ENCODE measurements at places on chromosomes 16 and 17.
A peak's percentile ranks its signal among the peaks of the same experiment; 100 is the strongest.

DNA sequence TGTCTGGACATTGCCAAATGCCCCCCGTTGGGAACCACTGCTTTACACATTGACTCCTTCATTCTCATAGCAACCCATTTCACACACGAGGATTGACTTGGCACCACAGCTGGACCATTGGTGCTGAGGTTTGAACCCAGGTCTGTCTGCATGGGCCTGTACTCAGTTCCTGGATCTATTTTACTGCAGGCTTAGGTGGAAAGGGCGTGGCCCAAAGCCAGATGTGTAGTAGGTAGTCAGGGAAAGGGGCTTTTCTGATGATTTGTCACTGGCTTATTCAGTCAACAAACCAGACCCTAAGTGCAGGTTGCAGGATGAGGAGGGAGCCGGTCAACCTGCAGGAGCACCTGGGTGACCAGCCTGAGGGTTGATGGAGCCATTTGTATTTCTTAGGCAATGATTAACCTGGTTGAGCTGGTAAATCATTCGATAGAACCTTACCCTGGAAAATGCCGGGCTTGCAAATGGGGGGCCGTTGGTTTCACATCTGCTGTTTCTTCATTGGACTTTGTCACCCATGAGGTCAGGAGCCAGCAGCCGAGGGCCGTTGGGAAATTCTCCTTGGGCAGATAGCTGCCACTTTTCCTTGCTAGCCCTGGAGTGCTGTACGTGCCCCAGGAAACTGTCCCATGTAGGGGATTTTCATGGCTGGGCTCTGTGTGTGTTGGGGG is 104.4 kb downstream of the CMIP start:
- DNase-seq, result no peak

- no peak for DNase-seq
Measured at GRCh38 chr17:42651392-42651791, 7.7 kb upstream of the TUBG2 start.

DNA sequence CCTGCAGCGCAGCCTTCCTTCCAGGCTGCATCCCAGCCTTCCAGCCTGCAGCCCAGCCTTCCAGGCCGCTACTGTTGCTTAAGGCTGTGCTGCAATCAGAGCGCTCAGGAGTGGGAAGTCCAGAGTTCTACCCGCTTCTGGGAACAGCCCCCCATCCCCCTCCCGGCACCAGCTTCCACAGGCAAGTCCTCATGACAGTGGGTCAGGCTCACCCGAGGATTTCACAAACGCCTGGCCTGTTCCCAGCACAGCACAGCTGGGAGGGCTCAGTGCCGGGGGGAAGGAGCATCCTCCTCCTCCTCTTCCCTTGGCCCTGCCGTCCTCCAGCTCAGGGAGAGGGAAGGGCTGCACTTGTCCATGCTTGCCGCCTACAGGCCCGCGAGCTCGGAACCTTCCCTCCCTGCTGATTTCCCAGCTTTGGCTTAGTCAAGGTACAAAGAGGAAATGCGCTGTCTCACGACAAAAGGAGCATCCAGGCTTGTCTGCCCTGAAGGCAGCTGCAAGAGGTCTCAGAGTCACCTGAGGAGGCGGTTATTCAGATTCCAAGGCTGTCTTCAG is 8.3 kb downstream of the SOCS3 start:
- no peak for DNase-seq

DNA sequence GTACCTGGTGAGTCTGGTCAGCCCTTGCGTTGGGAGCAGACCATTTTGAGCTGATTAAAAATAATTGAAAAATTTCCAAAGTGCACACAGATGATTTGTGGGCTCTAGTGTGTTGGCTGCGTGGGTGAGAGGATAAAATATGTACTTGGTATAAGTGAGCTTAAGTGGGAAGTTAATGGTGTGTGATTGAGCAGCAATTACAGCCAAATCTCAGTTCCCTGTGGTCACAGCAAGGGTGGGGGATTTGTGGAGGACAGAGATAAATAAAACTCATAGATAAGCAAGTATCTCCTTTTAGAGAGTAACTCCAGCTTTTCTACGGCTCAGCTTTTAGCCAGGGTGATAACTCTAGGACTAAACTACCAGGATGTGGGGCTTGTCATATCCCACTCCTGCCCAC is 390.4 kb downstream of the UTP18 start:
- no peak for DNase-seq

DNA sequence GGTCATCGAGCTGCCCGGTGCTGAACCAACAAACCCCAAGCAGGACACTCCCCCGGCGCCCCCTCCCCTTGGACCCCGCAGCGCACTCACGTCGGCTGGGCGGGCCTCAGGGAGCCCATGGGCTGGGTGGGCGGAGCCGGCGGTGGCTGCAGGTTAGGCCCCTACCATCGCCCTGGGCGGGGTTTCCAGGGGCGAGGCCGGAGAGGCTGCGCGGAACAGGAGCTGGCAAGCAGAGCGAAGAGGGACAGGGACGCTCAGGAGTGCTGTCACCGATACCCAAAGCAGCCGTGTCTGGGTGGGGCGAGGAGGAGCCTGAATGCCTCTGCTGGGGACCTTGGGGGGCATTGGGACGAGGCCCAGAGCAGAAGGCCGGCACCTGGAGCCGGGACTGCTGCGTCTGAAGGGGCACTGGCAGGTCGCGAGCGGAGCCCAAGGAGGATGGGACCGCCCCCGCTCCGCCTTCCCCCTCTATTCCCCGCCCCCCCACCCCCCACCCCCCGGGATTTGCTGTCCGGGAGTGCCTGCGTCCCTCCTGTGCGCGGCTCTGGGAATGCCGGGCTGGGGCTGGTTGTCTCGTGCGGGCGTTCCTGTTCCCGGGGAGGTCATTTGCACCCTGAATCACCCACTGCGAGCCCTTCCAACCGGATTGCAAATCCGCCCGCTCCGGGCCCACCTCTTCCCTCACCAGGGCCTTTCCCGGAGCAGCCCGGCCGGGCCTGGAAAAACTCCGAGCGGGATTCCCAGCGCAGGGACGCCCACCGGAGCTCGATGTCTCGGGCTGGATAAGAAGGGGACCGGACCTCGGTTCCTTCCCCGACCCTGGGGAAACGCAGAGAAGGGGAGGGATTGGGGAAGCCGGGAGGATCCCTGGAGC is 902 bp downstream of the ARHGAP27 start:
- DNase-seq, result peak; percentile 61

DNA sequence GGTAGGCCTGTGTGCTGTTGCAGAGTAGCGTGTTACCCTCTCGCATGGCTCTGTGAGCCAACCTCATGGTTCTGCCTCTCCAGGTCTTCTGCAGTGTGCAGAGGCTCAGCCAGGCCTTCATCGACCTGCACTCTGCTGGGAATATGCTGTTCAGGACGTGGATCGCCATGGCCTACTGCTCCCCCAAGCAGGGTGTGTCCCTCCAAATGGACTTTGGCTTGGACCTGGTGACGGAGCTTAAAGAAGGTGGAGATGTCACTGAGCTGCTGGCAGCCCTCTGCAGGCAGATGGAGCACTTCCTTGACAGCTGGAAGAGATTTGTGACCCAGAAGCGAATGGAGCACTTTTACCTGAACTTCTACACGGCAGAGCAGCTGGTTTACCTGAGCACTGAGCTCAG is 75.8 kb upstream of the ENDOV start:
- DNase-seq, result no peak

GRCh38 chr17:39926135-39926587 is 1.2 kb downstream of the ORMDL3 start:
- no peak for DNase-seq

DNA sequence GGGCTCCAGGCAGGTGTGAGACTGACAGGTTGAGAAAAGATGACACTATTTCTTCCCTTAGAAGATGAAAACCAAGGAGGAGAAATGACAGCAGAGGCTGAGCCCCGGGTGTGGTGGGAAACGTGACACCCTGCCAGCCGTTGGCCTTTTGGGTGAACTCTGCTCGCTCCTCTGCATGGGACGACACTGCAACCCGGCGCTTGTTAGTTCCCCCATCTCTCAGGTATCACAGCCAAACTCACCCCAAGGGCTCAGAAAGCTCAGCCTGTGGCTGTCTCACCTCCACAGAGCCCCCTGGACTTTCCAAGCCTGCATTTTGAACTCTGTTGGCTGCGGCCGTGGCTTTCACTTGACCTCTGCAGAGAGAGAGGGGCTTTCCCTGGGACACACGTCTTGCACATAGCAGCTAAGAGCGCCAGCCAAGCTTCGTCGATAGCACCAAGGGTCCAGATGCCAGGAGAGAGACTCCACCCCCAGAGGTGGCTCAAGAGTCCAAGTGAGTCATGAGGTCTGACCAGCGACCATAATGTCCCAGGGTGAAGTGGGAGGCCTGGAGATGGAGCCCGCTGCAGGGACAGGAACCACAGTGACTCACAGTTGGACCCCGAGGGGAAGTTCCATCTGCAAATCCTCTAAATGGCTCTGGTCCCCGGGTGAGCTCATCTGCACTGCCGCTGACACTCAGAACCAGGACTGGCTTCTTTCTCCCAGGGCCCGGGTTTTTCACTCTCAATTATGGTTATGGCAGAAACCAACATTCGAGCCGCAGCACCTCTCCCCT is 301.9 kb downstream of the SOX9 start:
- no peak for DNase-seq

DNA sequence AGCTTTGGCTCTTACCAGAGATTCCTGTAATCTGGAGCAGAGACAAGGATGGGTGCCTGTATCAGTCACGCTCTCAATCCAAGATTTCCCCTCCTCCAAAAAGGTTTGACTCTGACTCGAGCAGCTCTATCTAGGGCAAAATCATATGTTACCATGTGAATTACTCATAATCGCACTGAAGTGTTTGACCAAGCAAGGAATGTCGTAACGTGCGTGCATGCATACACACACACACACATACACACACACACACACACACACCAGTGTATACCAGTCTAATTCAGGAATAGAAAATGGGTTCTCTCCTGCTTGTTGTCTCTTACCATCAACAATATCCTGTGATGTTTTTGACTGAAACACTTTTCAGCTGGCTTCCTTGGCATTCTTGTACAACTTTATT is 835.1 kb downstream of the KCNJ2 start:
- no peak for DNase-seq

DNA sequence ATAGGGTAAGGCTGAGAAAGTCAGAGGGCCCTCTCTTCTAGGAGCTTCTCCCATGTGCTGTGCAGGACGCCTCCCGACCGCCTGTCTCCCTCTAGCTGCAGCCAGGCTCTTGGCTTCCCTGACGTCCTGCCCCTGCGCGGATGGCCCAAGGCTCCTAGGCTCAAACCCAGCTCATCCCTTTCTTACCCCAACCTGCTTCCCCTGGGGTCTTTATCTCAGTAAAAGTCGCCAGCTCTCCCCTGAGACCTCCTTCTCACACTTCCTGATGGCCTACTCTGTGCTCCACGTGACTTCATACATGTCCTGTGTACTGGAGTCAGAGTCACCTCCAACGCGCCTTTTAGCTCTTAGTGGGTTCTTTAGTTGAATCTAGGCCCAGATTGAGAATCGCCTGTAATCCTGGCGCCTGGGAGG is 1.1 kb upstream of the ZNF747 start:
- peak; percentile 72 for DNase-seq

DNA sequence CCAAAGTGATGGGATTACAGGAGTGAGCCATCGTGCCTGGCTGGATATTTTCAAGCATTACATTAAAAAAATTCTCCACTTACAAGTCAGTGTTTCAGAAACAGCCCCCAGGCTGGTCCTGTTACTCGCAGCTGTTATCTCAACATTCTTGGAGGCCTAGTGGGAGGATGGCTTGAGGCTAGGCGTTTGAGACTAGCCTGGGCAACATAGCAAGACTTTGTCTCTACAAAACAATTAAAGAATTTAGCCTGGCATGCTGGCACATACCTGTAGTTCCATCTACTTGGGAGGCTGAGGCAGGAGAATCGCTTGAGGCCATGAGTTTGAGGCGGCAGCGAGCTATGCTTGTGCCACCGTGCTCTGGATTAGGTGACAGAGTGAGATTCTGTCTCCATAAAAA is 26.5 kb upstream of the SPNS3 start:
- no peak for DNase-seq

DNA sequence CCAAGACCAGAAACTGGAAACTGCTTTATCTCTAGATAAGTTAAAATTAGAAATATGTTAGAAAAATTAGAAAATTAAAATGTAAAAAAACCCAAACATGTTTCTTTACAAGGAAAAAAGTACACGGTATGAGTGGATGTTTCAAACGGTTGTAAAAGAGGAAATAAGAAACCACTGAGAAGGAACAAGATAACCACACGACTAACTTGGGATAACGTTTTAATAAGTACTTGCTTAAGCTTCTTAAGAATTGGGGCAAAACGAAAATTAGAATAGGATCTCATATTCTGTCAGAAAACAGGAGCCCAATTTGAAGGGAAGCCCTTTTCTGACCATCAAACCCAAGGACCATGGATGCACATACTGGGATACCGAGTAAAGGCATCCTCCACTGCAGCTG is 31.0 kb downstream of the MBTPS1 start:
- no peak for DNase-seq
